ENCODE measurements at places on chromosomes 7 and 10. TPM values are rescaled to one million over a fixed set of nuclear protein-coding genes. Genes with fewer than 3 reads are reported as not detected.

Gene CSGALNACT2
- total RNA-seq = 25.4 TPM

Gene VIPR2
- total RNA-seq = 3.6 TPM

Gene GNAT3
- not detected for total RNA-seq

DNA sequence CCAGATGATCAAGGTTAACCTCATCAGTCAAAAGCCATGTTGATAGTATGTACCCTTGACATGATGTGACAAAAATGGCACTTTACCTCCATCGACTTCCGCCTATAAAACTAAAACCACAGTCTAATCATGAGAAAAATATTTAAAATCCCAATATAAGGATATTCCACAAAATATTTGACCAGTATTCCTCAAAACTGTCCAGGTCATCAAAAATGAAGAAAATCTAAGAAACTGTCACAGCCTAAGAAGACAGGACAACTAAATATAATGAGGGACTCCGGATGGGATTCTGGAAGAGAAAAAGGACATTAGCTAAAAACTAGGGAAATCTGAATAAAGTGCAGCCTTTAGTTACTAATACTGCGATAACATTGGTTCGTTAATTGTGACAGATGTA, 67.6 kb downstream of the XPNPEP1 start:
- no peak for DNase-seq

Gene WNT8B
- not detected for total RNA-seq

All from dorsolateral prefrontal cortex (tissue), 122 donors.